Femur (tissue), 1 donor: ENCODE measurements at places on chromosomes 2 and 18.

DNA sequence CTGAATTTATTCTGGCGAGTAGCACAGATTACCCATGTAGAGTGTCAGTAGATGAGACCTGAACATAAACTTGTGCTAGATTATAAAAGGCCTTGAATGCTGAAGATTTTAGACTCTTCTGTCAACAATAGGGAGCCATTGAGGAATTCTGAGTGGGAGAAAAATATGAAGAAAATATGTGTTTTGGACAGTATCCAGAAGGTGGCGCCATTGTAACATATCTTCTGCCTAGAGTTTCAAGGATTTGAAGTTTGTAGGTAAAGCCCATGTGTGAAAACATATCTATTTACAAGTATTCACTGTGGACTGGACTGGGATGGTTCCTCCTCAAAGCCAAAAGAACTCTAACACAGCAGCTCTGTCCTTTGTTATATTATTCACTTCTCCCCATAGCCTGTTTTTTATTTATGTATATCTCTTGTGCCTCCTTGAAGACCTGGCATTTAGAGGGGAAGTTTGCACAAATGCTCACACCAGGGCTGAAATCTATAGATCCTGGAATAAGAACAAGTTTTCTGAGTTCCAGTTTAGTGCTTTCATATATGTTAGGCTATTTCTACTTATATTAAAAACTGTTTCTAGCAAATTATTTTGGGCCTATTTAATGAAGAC is 124.9 kb downstream of the RDH14 start:
- DNase-seq, result peak; percentile 40

- DNase-seq, result peak; percentile 62
These were observed 135.8 kb downstream of the HDAC4 start for GRCh38 chr2:239264838-239265651.

DNA sequence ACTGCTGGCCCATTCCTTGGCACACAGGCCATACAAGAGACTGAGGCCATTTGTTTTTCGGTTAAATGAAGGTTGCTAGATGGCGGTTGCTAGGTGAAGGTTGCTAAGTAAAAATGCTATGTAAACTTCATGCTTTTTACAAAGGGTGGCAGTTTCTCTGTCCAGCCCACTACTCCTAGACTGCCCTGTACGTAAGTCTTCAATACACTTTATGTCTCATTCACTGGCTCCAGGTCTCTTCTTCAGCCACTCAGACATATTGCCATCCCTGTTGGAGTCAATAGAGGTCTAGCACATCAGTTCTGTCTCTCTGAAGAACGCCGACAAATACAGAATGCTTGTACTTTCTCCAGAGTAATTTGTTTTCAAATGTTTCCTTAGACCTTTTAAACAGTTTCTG is 370.9 kb upstream of the RND3 start:
- DNase-seq, result no peak

GRCh38 chr18:38545071-38545470 is 979.5 kb upstream of the CELF4 start:
- DNase-seq, result no peak

GRCh38 chr2:156457523-156458517 is 21.6 kb downstream of the GPD2 start:
- DNase-seq, result no peak

DNA sequence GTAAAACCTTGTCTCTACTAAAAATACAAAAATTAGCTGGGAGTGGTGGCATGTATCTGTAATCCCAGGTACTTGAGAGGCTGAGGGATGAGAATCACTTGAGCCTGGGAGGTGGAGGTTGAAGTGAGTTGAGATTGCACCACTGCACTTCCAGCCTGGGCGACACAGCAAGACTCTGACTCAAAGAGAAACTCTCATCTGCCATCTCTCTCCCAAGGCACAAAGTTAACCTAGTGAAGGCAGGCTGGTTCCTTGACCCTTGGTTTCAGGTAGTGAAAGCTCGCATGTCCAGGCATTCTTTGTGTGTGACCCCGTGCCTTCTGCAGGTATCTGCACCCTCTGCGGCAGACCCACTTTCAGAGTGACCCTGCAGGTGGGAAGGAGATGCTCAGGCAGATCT is 100.0 kb downstream of the WDSUB1 start:
- no peak for DNase-seq

- DNase-seq, result no peak
These were observed 57.9 kb downstream of the INO80D start for GRCh38 chr2:206028101-206028500.

GRCh38 chr18:853471-853870 is 41.4 kb upstream of the YES1 start:
- DNase-seq, result no peak

GRCh38 chr2:2502201-2502549 is 171.1 kb upstream of the MYT1L start:
- DNase-seq, result no peak

DNA sequence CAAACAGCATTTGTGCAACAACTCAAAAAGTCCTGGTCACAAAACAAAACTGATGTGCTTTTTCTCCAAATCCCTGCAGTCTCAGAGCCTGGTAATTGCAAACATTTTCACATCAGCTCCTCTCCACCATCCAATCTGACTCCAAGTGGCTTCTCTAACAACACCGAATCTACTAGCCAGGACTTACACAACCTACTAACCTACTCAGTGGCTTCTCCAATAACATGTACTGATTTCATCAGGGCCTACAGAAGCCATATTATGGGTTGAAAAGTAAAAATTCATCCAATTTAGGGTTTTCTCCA is 104.3 kb downstream of the COLEC12 start:
- no peak for DNase-seq

- no peak for DNase-seq
These were observed 503.5 kb upstream of the SOX11 start for GRCh38 chr2:5188636-5189035.

DNA sequence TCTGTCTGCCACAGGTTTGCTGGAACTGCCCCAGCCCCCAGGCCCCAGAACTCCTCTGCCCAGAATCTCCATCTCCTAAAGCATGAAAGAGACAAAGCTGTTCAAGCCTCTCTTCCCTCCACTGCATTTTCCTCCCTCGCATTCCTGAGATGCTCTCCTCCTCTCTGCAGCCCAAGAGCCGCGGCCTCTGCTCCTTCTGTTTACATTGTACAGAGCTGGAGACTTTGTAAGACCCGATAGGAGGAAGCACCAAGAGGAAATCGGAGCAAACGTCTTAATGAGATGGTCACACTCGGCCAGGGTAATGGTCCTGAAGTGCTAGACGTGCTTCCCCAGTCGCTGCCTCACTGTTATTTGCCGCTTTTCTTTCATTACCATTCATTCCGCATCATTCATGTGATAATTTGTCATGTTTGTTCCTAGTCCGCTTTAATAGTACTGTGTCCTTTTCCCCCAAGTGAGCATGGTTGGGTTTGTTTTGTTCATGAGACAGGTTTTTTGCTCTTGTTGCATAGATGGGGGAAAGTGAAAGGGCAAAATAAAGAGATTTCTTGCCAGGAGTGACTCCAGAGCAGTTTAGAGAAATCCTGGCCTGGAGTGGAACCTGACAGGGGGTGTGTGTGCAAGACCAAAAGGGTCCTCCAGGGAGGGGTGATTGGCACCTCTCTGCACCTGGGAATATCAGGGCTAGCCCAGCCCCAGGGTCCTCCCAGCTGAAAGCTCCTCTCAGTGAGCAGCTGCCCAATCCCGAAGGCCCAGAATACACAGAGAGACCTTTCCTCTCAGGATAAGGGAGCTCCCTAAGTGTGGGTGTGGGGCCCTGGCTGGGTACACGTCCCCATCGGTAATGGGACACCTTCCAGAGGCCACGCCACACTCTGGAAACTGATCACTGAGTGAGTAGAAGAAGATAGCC is 44.9 kb upstream of the ID2 start:
- no peak for DNase-seq

GRCh38 chr2:63819765-63820717 is 21.7 kb upstream of the UGP2 start:
- DNase-seq, result peak; percentile 54

DNA sequence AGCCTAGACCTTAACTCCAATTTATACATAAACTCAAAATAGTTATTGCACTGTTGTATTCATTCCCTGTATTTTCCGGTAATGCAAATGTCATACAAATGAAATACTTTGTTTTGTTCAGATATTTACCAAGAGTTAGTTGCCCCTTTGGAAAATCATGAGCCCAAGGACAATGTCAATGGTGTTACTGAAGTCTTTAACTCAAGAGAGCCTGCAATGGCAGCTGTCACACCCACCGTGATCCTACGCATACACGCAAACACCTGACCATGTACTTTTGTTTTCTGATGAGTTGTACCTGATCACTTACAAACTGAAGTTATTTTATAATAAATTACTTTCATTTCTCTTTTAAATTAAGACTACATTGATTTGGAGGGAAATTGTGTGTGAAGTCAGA is 11.7 kb upstream of the WIPF1 start:
- DNase-seq, result no peak

DNA sequence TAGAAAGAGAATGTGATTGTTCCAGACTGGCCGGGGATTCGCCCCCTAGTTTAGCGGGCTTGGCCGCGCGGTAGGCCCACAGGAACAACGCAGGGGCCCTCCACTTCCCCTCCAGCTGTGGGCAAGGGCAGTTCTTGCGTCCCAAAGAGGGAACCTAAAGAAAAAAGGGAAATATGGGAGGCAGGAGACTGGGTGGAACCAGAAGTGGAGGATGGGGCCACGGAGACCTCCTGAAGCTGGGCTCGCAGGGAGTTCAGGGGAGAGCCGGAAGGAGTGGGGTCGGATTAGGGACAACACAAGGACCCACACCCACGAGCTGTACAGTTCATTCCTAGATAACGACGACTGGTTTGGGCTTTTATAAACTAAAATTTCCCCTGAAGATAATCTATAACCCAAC is 18.2 kb downstream of the GNLY start:
- peak; percentile 23 for DNase-seq

GRCh38 chr2:26519396-26520147 is 41.6 kb upstream of the OTOF start:
- no peak for DNase-seq
